ENCODE measurements at places on chromosomes 1 and 21. TPM values are rescaled to one million over a fixed set of nuclear protein-coding genes. Genes with fewer than 3 reads are reported as not detected.

The CACHD1 gene
- 4.0 TPM for total RNA-seq

The TMEM54 gene
- total RNA-seq: 113 TPM

The UQCRHL gene
- 3.1 TPM for total RNA-seq

The DTL gene
- 13.7 TPM for total RNA-seq

The LHX8 gene
- not detected for total RNA-seq

The AIM2 gene
- total RNA-seq: 0.13 TPM

The MPL gene
- not detected for total RNA-seq

The RCSD1 gene
- total RNA-seq: 0.39 TPM

The FAM177B gene
- total RNA-seq: not detected

The PTGER3 gene
- total RNA-seq: 0.39 TPM

The GJA8 gene
- total RNA-seq: not detected

The NBPF4 gene
- total RNA-seq: not detected

The PADI2 gene
- 2.3 TPM for total RNA-seq

The EVA1C gene
- 3.4 TPM for total RNA-seq

The ATP1A4 gene
- not detected for total RNA-seq

The HENMT1 gene
- total RNA-seq: 3.7 TPM

The NFASC gene
- total RNA-seq: 1.2 TPM

The KRTAP19-1 gene
- not detected for total RNA-seq

The HFM1 gene
- total RNA-seq: 0.39 TPM

The OR2T29 gene
- total RNA-seq: not detected

The KIF17 gene
- total RNA-seq: 0.39 TPM
